ENCODE measurements at places on chromosomes 1 and 21.

DNA sequence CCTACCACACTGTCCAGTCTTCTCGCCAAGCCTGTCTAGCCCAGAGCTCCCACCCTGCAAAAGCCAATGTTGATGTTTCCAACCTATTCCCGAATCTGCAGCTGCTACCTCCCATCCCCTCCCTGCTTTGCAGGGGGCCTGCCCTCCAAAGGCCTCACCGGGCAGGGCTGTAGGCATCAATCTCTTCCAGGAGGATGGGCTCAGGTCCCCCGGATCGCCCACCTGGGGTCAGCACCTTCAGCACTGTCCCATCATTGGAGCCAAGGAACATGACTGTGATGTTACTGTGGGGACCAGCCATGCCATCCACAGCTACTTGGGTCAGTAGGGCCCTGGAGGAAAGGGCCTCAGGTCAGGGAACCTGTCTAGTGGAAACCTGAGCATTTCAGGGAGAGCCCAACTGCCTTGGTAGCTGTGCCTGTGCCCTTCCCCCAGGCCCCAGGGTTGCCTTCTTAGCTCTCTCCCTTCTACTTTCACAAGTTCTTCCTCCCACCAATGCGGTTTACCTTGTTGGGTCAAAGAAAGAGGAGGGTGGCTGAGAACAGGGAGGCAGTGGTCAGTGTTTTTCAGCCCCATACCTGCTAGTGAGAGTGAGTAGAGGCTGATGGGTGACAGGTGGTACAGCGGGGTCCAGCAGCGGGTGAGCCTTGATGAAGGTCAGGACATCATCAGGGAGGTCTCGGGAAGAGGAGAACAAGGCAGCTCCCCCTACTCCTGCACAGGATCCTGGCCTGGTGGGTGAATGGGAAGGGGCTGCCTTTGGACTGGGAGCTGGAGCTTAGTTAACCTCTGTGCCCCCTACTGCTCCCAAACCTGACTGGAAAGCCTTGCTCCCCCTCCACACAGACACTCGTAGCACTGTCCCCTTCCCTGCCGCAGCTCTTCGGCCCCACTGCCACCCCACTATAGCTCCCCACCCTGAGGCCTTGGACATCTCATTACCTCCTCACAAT is 10.7 kb downstream of the SEMA6C start:
- DNase-seq: peak; percentile 42

DNA sequence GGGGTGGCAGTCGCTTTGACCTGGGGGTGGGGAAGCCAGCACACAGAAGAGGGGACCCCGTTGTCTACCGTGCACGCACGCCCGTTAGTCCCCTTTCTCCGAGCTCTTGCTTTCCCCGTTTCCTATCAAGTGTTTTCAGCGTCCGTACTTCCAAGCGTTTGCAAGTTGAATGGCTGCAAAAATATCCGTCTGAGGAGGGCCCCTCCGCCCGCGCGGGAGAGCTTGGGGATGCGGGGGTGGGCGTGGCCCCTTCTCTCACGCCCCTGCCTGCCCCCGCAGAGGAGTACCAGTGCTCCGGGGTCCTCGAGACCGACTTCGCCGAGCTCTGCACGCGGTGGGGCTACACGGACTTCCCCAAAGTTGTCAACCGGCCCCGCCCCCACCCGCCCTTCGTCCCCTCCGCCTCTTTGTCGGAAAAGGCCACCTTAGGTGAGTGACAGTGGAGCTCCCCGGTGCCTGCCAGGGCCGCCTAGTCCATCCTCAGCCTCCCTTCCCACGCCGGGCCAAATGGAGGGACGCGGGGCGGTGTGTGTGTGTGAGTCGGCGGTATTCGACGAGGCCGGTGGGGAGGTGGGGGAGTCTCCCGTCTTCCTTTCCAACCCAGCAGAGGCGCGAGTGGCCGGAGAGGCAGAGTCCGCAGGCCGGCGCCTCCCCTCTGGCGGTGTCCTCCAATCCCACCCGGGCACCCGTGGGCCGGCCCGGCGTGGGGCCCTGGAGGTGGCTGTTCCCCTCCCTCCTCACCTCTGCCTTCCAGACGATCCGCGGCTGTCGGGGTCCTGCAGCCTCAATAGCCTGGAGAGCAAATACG is 3.4 kb downstream of the LRRC71 start:
- DNase-seq: no peak

DNA sequence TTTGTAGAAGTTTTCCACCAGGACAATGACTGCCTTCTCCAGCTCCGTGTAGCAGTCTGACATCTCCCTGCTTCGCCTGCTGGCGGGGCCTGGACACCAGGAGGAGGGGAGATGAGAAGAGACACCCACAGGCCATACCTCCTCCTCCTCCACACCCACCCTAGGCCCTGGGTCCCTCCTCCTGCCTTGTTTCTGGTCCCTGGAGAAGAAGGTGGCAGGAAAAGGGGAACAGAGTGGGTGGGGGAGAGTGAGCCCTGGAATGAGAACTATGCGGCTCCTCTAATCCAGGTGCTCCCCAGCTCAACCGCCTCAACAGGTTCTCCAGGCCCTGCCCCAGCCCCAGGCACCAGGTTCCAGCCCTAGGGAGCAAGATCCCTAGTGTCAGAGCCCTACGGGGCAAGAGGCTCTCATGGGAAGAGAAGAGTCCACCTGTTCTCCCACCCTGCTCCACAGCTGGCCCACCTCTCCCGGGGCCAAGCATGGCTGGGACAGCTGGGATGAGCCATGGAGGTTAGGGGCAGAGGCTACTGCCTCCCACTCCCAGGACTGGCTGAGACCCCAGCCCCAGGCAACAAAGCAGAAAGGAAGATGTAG is 4.8 kb downstream of the S100A16 start:
- no peak for DNase-seq

DNA sequence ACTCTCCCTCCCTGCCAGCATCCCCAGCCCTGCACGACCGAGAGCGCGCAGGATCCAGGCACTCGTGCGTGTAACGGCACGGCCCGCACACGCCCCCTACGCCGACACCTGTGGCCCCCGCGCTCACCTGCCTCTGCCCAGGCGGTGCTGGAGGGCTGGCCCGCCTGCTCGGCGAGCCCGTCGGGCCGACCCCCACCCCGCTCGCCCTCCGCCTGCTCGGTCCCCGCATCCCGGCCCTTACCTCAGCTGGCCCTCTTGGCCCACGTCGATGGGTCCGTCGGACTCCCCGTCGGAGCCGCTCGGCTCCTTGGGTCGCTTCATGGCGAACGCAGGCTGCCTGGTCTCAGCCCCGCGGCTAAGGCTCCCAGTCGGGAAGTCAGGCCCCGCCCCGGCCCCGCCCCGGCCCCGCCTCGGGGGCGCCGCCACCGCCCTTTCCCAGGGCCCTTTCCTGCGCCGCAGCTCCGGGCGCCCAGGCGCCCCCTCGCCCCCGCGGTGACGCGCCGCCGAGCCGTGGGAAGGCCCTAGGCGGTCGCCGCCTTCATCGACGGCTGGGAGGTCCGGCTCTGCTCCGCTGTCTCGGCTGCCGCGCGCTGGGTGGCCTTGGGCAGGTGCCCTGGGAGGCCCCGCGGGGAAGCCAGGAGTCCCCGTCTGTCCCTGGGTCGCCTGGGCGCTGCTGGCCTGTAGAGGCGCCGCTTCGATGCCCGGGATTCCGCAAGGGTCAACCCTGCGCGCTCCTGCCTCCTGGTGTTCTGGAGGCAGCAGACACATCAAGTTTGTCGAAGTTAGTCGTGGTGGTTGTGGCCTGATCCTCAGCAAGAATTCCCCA is at the start of gene HEYL:
Gene HEYL (minus strand): TSS at position 339 of the 826 bp plus-strand sequence. CDS start 18 bp downstream, at position 321.
- peak; percentile 95 for DNase-seq

GRCh38 chr1:119874186-119874585 is 22.1 kb downstream of the ADAM30 start:
- DNase-seq: no peak

DNA sequence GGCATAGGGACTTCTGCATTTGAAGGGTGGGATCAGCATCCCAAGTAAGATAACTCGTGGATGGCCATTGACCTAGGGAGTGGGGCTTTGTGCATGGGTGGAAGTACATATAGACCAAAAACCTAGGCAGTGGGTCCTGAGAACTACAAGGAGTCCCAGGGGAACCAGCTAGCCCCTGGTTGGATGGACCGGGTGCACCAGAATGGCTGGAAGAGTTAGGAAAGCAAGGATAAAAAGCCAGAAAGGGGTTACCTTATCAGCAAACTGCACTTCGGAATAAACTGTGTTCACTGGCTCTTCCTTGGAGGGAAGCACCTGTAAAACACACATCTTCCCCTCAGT is 26.6 kb upstream of the SLAMF6 start:
- DNase-seq: no peak

DNA sequence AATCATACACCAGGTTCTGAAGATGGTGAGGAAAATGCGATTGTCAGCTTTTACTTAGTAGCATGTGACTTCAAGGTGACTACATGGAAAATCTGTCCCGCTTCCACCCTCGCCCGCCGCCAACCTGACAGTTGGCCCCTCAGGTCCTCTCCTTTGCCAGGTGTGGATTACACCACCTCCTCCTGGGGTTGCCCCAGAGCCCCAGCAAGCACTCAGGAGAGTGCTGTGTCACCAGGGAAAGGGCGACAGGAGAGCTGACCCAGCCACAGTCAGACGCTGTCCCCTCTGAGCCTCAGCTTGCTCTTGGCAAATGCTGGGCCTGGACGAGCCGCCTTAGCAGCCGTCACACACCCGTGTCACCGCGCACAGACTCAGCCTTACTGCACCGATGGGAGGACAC is 17.9 kb downstream of the PTTG1IP start:
- DNase-seq: no peak
